ENCODE measurements at places on chromosomes 12 and 14. TPM values are rescaled to one million over a fixed set of nuclear protein-coding genes. Genes with fewer than 3 reads are reported as not detected.

- DNase-seq = no peak
Measured at GRCh38 chr14:68502230-68502629, 290.6 kb downstream of the ZFP36L1 start.

The NFE2 gene
- total RNA-seq = 1.7 TPM

DNA sequence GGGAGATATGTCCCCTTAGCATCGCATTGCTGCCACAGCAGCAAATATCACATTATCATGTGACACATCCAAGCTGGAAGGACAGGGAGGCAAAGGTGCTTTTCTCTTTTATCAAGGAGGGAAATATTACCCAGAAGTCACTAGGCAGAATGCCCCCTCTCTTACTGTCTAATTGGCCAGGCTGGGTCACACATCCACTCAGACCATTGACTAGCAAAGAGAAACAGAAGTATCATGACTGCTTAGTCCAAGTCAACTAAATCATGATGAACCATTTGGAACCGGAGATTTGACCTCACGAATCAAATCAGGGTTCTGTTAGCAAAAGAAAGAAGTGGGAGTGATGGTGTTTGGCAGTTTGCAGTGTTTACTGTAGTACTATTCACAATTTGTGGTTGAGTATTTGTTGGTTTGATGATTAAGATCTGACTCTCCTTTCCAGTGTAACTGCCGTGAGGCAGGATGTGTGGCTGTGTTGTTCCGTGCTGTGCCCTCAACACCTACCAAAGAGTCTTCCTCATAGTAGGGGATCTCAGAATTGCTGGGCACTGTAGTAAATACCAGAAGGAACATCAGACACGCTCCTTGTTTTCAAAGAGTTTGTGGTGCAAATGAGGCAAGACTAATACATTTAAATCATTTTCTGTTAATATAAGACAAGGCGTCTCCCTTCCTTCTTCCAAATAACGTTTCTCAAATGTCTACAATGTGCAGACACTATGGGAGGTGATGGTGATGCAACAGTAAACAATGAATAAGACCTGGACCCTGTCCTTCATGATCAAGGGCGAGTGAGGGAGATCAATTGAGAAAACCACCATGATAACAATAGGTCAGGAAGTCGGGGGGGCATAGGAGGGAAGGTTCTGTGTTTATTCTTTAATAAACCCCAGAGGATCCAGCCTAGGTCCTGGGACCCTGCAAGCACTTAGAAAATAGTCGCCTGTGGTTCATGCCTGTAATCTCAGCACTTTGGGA lies 194.4 kb upstream of the CRY1 start:
- DNase-seq = no peak

The P2RX7 gene
- 1.5 TPM for total RNA-seq

The RNU4-1 gene
- under 0.01 TPM for total RNA-seq

The SYT10 gene
- not detected for total RNA-seq

DNA sequence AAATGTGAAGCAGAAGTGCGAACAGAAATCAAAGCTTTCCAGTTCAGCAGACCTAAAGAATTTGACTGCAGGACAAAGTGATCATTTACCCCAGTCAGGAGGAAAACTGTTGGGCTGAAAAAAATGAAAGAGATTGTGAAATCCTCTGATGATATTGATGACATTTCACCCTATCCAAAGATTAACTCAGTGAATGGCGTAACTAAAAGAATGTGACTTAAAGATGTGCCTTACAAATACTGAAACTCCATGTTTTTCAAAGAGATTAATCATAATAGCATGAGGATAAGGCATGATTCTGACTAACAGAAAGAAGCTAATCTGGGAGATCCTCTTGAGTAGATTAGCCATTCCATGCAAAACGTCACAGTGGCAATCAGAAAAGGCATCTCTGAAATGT lies 225.6 kb downstream of the DUSP6 start:
- no peak for DNase-seq

DNA sequence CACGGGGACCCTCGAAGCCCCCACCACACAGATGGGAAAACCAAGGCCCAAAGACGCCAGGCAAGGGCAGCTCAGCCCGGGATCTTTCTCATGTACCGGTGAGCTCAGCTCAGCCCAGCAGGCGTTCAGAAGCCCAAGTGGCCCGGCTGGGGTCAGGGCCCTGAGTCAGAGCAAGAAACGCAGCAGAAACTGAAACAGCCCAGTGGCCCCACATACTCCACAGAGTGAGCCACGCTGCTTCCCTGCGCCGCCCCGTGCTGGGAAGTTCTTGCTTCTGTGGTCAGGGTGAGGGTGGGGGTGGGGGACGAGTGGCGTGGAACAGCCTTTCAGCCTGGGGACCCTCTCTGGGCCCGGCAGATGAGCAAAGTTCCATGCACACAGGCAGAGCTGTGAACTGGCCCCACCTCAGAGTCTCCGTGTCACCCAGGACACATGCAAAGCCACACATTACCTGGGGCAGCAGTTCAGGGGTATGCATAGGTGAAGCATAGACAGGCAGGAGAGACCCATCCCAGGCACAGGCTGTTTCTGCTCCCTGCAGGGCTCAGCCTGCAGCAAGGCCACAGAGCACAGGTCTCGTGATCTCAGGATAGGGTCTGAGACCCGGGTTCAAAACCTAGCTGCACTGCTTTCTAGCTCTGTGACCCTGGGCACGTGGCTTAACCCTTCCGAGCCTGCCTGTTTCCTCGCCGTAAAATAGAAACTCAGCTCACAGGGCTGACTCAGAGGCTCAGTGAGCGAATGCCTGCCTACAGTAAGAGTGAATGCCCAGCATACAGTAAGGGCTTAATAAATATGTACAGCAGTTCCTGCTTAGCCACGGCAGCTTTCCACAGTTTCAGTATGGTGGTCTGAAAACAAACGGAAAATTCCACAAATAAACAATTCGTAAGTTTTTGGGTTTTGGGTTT lies 21.6 kb downstream of the NCOR2 start:
- DNase-seq = no peak

The CPNE8 gene
- 32.0 TPM for total RNA-seq

DNA sequence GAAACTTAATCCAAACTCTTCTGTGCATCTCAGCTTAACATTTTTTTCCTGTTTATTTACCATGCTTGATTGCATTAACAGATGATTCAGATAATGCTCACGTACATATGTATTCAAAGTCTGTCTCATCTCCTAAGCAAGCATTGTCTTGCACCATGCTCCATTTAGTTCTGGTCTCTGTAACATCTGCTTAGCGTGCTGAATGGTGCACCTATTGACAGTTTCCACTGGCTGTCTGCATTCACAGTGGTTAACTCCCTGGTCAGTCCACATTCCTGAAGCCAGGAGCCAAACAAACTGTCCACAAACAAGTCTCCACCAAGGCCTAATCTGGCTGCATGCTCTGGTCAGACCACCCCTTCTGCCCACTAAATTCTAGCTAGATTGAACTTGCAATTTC lies 83.9 kb downstream of the KNTC1 start:
- DNase-seq = no peak

DNA sequence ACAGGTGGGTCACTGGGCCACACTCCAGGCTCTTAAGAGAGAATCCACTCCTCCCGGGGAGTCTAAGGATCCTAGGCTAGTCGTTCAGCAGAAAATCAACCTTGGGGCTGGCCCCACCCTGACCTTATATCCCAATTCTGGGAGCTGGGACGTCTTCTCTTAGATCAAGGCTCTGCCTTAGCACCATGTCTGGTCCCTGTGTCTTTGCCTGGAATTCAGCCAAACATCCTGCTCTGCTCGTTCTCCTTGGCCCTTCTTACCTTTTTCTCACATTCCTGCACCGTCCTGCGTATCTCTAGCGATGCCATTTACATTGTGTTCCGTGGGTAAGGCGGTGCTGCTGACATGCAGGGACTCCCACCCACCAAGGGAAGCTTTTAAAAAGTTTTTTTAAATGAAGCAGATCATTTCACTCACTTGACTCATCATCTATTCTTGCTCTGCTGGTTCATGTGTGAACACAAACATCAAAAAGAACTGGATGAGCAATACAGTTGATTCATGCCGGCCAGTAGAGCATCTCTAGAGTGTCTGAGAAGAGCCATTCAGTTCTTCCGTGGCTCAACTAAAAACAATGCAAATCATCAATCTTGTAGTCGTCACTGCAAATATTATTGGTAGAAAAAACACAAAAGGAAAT lies 50.2 kb downstream of the KCNK13 start:
- no peak for DNase-seq

- no peak for DNase-seq
Measured at GRCh38 chr12:123384994-123385376, 1.1 kb downstream of the KMT5A start.

DNA sequence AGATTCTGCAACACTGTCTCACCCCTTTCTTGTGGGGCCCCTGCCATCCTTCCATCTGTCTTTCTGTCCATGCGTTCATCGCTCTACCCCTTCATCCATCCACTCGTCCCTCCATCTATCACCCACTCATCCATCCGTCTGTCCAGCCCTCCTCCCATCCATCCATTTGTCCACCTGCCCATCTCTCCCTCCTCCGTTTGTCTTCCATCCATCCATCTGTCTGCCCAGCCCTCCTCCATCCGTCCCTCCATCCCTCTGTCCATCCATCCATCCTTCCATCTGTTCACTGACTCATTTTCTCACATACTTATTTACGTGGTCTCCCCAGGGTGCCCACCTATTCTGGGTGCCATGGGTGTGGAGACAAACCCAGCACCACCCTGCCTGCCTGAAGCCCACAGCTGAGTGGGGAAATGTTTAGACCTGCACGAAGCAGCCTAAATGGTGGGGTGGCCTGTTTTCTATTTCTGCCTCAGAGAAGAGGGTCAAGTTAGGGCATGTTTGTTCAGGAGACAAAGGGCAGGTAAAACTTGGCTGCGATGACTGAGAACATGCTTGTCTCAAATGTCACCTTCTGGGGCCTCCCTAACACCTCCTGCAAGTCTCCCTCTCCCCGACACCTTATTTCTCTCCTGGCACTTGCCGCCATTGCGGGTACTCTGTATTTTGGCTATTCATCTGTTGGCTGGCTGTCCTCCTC lies 2.8 kb upstream of the SLC25A47 start:
- no peak for DNase-seq

DNA sequence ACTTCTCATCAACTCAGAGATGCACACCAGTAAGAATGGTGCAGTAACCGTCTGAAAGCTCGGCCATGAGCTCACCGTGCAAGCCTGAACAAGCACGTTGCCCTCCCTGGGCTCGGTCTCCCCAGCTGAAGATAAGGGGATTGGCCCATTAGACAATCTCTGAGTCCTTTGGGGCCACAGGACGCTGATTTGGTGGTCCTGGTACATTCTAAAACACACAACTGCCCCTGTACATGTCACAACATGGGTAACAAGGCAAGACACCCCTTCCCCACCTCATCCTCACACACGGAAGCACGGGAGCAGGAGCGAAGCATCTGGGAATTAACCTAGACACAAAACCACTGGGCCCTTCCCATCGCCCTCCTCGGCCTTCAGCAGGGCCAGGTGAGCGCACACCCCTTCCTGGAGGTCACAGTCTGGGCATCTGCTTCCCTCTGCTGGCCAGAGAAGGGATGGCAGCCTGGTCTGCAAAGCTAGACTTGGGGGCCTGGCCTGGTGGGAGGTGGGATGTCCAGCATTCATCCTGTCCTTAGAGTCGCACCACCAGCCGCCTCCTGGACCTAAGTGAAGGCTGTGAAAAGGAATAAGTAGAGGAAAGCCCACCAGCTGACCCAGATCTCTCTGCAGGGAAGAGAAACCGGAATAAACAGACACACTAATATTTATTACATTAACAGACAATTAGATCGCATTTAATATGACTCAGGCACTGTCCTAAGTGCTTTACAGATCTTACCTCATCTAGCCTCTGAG lies 18.9 kb upstream of the SMUG1 start:
- DNase-seq = peak; percentile 73

- DNase-seq = no peak
Measured at GRCh38 chr14:49870908-49871307, 18.3 kb upstream of the NEMF start.

- no peak for DNase-seq
Measured at GRCh38 chr12:42402821-42403411, 76.9 kb downstream of the PPHLN1 start.

DNA sequence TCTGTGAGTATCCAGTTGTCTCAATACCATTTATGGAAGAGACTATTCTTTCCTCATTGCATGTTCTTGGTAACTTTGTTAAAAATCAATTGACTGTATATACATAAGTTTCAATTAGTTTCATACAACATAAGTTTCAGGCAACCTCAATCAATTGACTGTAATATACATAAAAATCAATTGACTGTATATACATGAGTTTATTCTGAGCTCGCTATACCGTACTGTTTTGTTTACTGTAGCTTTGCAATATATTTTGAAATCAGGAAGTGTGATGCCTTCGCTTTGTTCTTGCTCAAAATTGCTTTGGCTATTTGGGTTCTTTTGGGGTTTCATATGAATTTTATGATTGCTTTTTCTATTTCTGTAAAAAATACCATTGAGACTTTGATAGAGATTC lies 392.0 kb downstream of the BTG1 start:
- DNase-seq = no peak

- DNase-seq = no peak
Measured at GRCh38 chr12:63911341-63911740, 66.8 kb downstream of the SRGAP1 start.

GRCh38 chr12:76560086-76560491 lies 518 bp upstream of the OSBPL8 start:
- no peak for DNase-seq

The HRK gene
- total RNA-seq = 0.56 TPM

The EML5 gene
- 15.8 TPM for total RNA-seq

The CPNE6 gene
- not detected for total RNA-seq

The LRP1-AS gene
- not detected for total RNA-seq

DNA sequence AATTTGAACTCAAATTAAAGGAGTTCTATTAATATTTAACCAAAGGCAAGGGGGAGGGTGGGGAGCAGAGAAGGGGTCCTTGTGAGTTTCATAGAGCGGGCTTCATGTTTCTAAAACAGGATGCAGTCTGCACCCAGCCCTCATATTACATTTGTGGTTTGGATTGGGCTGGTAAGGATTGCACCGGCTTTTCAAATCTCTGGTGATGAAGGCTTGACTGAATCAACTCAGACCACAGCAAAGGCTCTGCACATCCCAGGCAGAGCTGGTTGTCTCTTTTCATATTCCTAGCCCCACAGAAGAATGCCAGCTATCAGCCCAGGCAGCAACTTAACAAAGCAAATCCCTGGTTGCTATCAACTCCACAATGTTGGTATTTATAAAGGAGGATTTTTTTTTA lies 1221.4 kb downstream of the VRK1 start:
- no peak for DNase-seq

DNA sequence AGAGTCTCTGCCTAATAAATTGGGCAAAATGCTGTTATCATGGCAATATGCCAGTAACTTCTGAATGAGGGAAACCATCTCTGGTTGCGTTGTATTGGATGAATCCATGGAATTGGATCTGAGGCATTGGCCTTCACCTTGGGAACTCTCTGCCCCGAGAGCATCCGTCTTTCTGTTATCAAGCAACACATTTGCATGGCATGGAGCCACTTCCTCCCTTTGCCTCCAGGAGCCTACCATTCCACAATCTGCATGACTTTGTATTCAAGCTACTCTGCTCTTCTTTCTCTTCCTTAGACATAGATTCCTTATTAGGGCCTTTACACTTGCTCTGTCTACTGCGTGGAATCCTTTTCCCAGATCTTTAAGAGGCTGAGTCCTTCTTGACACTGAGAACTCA lies 57.2 kb downstream of the RIC8B start:
- no peak for DNase-seq

- no peak for DNase-seq
Measured at GRCh38 chr12:19847294-19848059, 408.2 kb downstream of the AEBP2 start.
